ENCODE measurements at places on chromosomes 5 and 9.
A peak's percentile ranks its signal among the peaks of the same experiment; 100 is the strongest.

GRCh38 chr5:28707706-28708105 lies 1669.3 kb upstream of the CDH9 start:
- no peak for DNase-seq

- no peak for DNase-seq
Measured at GRCh38 chr5:169161022-169161680, 139.8 kb downstream of the SLIT3 start.

- no peak for DNase-seq
Measured at GRCh38 chr5:66796305-66797292, 200.4 kb downstream of the MAST4 start.

- DNase-seq: no peak
Measured at GRCh38 chr5:141757402-141757801, 75.4 kb upstream of the ARAP3 start.

DNA sequence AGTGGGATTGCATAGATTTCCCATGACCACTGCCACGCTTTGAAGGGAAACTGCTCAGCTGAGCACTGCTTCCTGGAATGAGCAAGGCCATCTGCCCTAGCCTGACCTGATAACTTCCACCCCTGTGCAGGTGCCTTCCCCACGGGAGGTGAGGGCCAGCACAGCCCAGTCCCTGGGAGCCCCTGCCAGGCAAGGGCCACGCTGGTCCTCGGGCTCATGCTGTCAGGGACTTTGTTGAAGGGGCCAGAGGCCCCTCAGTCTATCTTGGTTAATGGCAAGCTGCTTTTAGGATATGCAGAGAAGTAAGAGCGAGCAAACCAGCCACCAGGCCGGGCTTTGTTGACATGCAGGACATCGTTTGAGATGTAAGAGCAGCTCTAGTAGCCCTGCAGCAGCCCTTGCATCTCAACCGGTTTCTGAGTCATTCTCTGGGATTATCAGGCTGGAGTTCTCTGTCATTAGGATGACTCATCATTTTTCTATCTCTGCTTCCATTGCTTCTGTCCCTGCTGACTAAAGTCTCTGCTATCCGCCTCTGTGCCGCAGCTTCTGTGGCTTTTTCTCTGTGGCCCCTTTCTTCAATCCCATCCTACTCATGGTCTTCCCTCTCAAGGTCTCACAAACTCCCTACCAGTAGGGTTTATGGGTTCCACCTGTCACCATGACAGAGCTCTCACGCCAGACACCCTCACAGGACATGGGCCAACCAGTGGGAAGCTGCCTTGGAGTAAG lies 30.6 kb upstream of the IQGAP2 start:
- no peak for DNase-seq

GRCh38 chr9:32384364-32385151 lies at the start of gene ACO1:
TSS of gene ACO1 (plus strand) at chr9:32384643. CDS start at chr9:32405507, 20,864 bp downstream.
- DNase-seq: peak; percentile 85

DNA sequence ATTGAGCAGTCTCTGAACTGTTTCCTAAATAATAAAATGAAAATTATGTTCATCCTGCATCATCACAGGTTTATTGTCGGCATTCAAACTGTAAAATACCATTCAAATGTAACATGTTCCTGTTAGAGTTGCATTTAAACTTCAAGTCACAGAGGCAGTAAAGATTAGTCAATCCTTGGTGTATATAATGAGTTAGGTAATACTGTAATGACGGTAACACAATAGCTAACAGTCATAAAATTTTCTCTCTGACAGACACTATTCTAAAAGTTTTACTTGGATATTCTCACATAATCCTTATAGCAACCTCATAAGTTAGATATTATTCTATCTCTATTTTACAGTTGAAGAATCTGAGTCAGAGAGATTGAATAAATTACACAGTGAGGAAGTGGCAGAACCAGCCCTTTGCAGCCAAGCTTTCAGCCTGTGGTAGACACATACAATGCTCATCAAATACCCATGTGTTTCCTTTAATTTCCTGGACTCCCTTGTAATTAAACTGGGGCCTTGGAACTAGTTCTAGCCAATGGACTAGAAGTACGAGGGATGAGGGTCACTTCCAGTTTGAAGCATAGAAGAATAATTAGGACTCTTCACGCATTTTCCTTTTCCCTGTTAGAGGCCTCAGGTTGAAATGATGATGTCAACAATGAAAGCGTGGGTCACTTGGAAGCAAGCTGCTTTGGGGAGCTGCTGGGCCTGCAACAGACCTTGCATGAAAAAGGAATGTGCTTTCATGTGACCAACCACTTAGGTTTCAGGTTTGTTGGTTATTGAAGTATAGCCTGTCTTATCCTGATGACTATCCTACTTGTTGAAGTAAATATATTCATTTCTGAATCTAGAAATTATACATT lies 12.3 kb upstream of the CAST start:
- DNase-seq: no peak

DNA sequence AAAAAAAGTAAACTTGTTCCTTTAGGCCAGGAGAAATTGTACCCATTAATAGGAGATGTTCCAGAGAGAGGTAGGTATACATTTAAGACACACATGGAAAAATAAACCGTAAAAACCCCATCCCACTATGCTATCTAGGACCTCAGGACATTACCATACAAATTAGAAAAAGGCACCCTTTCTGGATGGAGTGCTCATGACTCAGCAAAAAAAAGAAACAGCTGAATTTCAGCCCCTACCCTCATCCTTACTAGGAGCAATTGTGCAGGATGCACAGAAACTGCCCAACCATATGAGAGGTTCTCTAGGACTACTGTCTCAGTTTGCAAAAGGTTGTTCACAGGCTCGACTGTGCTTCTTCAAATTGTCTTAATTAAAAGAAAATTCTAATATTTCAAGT lies 368.2 kb downstream of the HINT1 start:
- DNase-seq: no peak

DNA sequence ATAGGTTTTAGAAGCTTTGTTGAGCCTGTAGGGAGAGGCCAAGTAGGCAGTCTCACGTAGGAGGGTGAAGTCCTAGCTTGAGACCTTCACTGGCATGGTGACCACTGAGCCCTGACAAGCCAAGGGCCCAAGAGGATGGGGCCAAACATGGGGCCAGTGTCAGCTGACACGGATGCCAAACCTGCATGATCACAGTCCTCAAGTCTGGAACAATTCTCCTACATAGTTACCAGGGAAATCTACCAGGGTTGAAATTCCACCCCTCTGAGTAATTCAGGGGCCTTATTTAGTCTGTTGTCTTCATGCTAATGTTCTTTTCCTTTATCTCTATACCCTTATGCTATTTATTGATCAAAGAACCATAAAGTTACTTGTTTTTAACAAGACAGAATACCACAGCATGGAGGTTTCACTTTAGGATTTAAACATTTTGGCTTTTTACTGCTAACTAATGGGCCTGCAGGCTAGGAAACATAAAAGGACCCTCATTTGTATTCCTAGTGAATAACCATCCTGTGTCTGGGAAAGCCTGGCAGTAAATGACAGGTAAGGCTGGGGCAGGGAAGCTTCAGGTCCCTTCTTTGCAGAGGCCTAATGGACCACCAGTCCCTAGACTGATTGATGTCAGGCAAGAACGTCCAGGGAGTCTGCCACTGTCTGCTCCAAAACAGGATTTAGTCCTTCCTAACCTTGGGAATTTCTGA lies 140.8 kb downstream of the FGF1 start:
- DNase-seq: no peak

GRCh38 chr9:131539223-131539923 lies 6.0 kb upstream of the PRRT1B start:
- no peak for DNase-seq

DNA sequence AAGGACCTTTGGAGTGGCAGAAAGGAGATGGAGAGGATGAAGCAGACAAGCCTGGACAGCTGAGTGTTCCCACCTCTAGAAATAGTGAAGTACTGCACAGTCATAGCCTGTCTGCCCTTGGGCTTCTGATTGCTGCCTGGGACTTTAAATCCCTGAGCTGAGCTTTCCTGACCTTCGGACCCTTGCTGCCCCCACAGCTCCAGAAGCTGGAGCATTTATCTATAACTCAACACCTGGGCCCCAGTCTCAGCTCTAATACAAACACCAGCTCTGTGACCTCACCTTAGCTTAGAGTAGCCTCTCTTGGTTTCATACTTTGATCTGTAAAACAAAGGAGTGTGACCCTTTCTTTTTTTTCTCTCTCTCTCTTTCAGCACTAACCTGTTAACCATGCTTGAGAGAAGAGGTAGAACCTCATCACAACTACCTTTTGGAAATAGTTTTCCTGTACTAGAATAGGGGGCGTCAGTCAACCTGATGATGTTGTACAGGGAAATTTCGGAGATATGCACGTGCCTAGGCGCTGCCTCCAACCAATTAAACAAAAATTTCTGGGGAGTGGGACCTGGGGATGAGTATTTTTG lies 25.4 kb upstream of the ELL2 start:
- no peak for DNase-seq

GRCh38 chr5:14299666-14300065 lies 156.5 kb downstream of the TRIO start:
- DNase-seq: no peak

- no peak for DNase-seq
Measured at GRCh38 chr9:88711719-88712118, 176.7 kb downstream of the NXNL2 start.

GRCh38 chr5:180670586-180671359 lies 21.4 kb upstream of the FLT4 start:
- no peak for DNase-seq

GRCh38 chr5:107990881-107991810 lies 320.4 kb upstream of the EFNA5 start:
- DNase-seq: no peak
